ENCODE measurements at places on chromosomes 3 and 15.

DNA sequence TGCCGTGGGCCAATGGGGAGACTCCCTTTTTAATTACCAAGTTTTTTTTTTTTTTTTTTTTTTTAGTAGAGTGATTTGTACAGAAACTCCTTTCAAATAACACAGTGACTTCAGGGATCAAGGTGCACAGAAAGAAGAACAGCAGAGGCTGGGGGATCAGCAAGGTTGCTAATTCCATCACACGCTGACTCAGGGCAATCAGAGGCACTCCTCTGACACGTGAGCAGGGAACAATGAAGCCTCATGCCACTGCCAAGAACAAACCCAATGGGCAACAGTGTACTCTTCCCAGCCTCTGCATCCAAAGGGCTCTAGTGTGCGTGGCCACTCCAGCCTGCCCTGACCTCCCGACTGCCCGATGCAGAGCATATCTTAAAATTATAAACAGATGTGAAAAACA lies 186.7 kb upstream of the WNT5A start:
- no peak for DNase-seq

GRCh38 chr15:42378011-42378410 lies 18.7 kb downstream of the CAPN3 start:
- DNase-seq, result no peak

DNA sequence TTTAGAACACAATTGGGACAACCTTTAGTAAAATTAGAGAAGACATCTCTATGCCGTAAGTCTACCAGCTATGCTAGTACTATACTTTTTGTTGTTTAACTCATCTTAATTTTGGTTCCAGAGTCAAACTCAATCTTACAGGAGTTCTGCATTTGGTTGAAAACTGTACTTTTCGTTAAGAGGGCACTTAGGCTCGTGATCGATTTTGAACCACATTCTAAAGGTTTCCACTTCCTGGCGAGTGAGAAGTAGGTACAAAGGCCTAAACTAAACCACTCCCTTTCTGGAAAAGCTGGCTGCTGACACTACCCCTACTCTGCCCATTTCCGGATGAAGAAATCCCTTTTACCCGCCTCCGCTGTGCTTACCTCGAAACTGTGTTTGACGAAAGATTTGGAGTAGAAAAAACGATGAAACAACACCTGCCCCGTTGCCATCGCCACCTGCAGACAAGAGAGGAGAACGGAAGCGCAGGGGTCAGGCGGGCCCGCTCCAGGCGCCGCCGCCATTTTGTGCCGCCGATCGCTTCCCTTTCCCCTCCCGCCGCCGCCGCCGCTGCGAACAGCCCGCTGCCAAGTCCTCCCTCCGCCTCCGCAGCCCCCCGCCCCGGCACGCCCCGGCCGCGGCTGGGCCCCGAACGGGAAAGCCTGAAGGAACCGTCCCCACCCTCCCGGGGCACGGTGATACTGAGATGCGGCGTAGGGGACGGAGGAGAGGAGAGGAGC lies 748 bp downstream of the CCNL1 start:
- DNase-seq, result peak; percentile 73

DNA sequence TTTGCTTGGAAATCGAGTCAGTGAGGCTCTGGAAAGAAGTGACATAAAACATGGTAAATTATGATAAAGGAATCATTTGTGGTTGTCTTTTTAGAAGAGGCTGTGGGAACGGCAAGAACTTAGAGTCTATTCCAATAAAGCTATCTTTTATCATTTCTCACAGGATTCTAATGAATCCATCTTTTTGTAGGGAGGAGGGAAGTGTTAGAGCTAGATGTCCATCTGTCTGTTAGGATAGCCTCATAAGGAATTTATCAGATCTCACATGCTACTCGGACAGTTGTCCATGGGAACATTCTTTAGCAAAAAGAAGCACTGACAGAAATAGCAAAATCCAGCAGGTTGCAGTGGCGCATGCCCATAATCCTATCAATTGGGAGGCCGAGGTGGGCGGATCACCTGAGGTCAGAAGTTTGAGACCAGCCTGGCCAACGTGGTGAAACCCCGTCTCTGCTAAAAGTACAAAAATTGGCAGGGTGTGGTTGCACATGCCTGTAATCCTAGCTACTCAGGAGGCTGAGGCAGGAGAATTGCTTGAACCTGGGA lies 37.0 kb downstream of the STARD9 start:
- no peak for DNase-seq

GRCh38 chr3:186239321-186239720 lies 122.7 kb downstream of the DGKG start:
- DNase-seq, result no peak

GRCh38 chr15:86316726-86317383 lies 237.2 kb downstream of the AGBL1 start:
- DNase-seq, result no peak

- no peak for DNase-seq
Observed at GRCh38 chr3:88986834-88987233, 120.6 kb upstream of the EPHA3 start.

- DNase-seq, result no peak
Observed at GRCh38 chr15:89116404-89116803, 28.1 kb downstream of the ABHD2 start.

DNA sequence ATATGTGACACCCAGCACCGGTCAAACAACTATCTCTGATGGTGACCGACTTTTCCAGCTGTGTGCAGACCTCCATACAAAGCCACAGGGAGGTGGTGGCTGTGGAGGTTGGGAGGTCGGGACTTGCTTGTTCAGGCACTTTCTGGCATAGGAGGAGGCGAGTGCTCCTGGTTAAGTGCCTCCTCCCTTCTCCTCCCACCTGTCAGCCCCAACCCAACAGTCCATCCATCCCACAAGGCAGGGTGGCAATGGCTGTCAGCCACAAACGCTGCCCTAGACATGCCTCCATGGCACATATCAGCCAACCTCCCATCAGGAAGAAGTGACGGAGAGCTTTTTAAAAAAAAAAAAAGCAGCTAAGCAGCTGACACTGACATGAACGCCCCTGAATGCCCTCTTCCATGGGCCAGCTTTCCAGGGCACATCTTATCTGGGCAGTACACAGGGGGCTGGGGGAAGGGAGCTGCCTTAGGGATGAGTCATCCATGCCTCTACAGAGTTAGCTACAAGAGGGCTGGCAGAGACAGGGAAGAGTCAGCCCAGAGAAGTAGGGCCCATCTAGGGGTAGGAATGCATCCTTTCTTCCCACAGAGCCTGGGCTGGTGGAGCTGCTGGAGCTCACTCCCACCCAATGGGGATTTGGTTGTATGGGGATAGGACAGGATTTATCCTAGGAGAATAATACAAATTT lies 41.2 kb downstream of the CCDC12 start:
- DNase-seq, result no peak

GRCh38 chr15:101111570-101112262 lies 140.1 kb downstream of the CHSY1 start:
- no peak for DNase-seq

GRCh38 chr3:100600181-100601042 lies 9.0 kb upstream of the ADGRG7 start:
- no peak for DNase-seq

- no peak for DNase-seq
Observed at GRCh38 chr3:101936419-101937356, 87.4 kb downstream of the NFKBIZ start.

DNA sequence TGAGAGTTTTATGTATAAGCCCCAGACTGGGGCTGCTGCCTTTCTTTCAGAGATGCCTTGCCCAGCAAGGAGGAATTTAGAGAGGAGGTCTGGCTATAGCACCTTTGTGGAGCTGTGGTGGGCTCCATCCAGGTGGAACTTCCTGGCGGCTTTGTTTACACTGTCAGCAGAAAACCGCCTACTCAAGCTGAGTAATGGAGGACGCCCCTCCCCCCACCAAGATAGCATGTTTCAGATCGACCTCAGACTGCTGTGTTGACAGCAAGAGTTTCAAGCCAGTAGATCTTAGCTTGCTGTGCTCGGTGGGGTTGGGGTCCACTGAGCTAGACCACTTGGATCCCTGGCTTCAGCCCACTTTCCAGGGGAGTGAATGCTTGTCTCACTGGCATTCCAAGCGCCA lies 155.6 kb downstream of the STXBP5L start:
- no peak for DNase-seq

DNA sequence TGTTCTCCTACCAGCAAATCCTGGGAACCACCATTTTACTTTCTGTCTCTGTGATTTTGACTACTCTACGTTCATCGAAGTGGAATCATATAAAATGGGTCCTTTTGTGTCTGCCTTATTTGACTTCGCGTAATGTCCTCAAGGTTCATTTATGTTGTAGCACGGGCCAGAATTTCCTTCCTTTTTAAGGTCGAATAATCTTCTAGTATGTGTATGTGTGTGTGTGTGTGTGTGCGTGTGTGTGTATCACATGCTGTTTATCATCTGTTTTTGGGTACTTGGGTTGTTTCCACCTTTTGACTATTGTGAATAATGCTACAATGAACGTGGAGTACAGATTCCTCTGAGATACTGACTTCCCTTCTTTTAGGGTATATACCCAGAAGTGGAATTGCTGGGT lies 35.3 kb downstream of the STARD5 start:
- no peak for DNase-seq

DNA sequence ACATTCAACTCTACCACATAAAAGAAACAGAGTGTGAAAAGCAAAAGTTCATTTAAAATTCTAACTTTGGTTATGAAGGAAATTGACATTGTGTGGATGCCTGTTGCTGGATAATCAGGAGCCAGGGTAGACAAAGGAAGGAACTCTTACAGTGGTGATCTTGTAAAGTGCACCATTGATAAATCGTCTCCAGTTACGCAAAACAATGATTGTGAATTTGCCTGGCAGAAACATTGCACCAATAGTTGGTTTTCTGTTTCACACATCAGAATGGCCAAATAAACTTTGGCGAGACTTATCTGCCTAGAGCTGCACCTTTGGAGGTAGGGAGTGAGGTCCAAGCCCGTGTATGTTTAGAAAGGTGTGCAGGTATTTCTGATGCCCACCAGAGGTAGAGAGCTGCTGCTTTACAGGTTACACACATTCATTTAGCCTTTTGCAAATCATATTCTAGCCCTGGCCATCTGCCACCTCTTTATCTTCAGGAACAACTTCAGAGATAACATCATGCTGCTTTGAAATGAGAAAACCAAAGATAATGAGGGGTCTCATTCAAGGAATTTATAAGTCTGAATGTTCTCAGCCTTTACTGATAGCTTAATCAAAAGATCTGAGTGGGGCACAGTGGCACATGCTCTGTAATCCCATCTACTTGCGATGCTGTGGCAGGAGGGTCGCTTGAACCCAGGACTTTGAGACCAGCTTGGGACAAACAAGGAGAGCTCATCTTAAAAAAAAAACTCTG lies 47.4 kb upstream of the P3H2 start:
- DNase-seq, result no peak

DNA sequence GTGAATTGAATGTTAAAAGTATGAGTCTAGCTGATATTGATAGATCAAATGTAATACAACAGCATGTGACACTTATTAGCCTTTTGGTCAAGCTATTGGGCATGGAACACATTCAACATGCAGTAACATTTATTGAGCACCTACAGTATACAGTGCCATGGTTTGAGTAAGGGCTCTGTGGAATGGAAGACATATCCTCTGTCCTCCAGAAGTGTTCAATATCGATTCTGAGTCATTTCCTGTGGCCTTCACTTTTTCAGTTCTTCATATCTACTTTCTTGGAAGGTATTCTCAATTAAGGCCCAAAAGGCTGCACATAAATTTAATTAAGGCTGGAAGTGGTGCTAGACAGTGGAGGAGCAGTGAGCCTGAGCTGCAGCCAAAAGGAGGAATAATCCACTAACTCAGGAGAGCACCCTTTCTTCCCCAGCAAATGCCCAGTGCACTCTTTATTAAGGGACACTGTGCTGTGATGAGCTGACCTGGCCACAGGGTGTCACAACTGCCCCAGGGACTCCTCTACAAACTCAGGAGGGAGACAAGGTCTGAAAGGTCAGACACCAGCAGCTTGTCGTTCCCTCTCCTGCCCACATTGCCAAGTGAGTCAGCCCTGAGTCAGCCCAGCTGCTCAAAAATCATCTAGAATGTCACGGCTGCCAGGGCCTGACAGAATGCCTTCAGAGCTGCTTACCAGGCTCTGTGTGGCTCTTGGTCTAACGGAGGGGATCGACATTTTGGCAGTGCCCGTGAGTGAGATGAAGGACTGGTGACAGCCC lies 544.8 kb downstream of the AGBL1 start:
- DNase-seq, result no peak

- no peak for DNase-seq
Observed at GRCh38 chr3:129665024-129665768, 58.7 kb upstream of the PLXND1 start.

DNA sequence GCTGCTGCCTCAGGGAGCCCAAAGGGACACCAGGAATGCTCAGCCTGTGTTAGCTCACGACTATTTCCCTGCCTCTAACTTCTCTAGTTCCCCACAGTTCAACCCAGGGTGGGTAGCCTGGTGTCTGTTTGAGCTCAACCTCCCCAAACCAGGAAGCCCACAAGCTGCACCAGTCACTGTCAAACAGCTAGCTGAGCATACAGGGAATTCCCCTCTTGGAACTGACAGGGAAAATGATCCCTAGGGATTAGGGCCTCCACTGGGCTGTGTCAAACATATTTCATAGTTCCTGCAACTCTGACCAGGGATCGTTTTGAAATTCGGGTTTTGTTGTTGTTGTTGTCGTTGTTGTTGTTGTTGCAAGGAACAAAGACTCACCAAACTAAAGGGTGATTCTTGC lies 147.1 kb upstream of the ICE2 start:
- no peak for DNase-seq

- DNase-seq, result no peak
Observed at GRCh38 chr3:111874177-111874820, 15.2 kb downstream of the PHLDB2 start.

DNA sequence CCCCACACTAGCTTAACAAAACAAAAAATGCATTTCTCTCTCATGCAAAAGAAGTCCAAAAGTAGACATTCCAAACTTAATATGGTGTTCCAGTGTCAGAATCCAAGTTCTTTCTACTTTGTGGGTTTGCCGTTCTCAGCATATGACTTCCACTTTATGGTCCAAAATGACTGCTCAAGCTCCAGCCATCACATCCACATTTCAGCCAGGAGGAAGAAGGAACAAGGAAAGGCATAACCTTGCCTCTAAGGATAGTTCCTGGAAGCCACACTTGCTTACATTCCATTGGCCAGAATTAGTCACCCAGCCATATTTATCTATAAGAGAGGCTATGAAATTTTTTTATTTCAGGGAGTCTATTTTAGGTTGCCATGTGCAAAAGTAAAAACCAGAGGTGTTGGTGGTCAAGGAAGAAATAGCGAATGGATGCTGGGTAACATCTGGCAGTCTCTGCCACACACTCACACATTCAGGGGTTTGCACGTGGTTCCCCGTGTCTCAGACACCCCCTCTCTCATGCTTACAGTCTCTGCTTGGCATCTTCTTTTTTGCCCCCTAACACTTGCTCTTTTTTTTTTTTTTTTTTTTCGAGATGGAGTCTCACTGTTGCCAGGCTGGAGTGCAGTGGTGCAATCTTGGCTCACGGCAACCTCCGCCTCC lies 69.3 kb downstream of the RPL39L start:
- DNase-seq, result no peak

- DNase-seq, result no peak
Observed at GRCh38 chr3:188796122-188796631, 375.6 kb upstream of the TPRG1 start.
